ENCODE measurements at places on chromosomes 7 and 10.

DNA sequence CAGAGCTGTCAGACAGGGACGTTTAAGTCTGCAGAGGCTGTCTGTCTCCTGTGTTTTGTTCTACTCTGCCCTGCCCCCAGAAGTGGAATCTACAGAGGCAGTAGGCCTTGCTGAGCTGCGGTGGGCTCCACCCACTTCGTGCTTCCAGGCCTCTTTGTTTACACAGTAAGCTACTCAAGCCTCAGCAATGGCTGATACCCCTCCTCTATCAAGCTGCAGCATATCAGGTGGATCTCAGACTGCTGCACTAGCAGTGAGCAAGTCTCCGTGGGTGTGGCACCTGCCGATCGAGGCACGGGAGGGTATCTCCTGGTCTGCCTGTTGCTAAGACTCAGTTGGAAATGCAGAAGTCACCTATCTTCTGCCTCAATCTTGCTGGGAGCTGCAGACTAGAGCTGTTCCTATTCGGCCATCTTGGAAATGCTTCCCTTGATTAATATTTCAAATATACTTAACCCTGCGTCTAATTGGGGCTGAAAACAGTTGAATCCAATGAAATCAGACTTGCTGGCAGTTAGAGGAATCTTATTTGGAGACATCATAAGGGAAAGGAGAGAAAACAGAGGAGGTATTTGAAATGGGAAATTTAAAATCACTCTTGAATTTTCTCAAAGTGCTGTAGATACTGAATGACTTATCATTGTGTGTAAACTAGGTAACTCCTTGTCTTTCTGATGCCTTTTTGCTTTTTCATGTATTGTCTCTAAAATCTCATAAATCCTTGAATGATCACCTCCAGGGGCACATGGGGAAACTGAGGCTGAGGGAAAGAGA is 13.8 kb upstream of the CYP3A5 start:
- DNase-seq: no peak

DNA sequence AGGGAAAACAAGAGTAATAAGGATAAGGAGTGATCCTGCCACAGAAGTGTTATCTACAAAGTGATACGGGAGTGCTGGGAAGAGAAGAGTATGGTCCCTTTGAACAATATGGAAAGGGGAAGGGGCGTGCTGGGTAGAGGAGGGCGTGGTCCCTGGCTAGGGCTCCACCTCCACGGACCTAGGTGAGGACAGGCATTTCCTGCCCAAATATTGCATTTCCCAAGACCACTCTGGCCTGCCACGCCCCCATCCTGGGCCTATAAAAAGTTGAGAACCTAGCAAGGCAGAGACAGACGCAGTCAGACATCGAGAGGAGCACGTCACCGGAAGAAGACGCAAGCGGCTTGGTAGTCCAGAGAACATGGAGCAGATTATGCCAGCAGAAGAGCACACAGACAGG is 22.8 kb downstream of the VSTM4 start:
- DNase-seq: no peak

GRCh38 chr10:29322918-29323317 is 34.0 kb downstream of the LYZL1 start:
- DNase-seq: no peak

GRCh38 chr10:14116021-14116420 is 214.7 kb downstream of the FRMD4A start:
- DNase-seq: no peak

- no peak for DNase-seq
Observed at GRCh38 chr7:157795643-157796042, 458.8 kb downstream of the DNAJB6 start.

GRCh38 chr10:11276449-11276990 is 258.8 kb downstream of the CELF2 start:
- DNase-seq: no peak

GRCh38 chr7:131011976-131012375 is 278.0 kb upstream of the KLF14 start:
- no peak for DNase-seq

DNA sequence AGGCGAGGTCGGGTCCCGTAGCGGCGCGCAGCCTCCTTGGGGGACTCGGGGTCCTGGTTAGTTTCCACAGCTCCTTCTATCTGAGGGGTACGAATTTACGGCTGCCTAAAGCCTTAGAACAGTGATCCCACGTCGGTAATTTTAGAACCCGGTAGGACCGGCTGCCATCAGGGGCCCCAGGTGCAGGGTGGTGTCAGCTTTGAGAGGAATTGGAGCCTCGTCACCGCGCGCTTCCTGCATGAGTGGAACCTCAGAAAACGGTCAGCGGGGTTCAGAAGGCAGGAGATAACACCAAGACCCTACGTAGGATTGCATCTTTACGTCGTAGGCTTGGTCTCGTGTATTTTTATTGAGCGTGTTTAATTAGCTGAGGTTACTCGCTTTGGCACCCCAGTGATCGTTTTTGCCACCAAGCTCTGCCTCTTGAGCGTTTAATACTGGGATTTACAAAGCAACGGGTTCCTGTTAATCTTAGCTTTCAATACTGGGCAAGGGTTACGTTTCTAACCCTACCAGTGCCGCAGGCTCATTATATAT is 443 bp downstream of the RNF32 start:
- DNase-seq: peak; percentile 3

DNA sequence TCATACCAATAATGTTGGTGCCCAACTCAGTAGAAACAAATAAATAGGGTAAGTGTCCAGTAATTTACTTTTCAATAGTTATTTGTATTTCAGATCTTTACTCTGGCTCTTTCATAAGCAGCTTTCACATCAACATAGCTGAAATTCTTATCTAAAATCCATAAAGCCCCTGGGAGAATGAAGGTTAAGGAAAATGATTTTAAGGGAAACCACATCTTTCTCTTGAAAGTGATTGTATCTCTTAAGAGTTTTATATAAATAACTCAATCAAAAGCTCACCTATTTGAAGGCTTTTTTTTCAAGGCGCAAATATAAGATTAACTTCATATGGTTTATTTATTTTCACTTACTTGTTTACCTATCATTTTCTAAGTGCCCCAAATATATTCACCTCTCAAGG is 324.4 kb downstream of the HGF start:
- DNase-seq: no peak

DNA sequence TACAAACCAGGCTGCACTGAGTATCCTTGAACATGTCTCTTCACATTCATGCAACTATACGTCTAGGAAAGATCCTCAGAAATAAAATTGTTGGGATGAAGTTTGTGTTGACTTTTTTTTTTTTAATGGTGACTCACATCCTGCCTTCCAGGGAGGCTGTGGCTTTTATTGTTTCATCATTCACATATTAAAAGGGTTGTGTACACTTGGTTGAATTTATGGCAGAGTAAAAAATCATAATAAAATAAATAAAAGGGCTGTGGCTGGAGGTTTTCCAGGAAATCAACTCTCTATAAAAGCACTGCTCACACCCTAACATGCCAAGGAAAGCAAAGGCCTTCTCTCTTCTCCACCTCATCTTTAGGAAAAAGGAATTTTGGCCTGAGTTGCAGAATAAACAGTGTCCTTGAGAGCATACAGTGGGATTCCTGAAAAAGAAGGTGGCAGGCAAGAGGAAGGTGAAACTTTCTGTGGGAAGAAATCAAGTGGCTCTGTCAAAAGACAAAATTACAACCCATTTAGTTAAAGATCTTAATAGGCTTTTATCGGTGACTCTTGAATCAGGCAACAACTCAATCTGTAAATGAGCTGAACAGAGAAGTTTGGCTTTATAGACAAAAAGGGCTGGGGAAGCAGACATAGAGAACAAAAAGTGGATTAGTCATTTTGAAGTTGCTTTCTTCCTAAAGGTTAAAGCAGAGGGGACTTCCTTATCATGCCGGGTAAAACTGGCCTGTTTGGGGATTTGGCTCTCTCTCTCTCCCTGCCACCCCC is 41.6 kb upstream of the FHIP2A start:
- DNase-seq: peak; percentile 76

- DNase-seq: no peak
Observed at GRCh38 chr10:21496343-21497176, 28.9 kb downstream of the SKIDA1 start.

GRCh38 chr7:84190016-84190705 is 4.4 kb downstream of the SEMA3A start:
- no peak for DNase-seq

DNA sequence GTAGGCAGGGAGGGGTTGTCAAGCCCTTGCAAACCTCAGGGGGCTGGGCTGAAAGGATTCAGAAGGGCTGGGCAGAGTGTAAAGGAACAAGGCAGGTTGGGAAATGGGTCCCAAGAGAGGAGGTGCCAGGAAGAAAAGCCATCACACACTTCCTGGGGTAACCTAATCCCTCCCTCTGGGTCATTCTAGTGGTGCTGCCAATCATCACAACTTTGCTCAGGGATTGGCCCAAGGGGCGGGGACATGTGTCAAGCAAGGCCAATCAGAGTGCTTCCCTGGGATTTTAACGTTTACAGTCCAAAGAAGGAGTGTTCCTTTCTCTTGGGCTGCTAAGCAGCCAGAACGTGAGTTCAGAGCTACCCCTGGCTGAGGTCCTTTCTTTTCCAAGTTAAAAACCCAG is 57.1 kb upstream of the NPTX2 start:
- no peak for DNase-seq

DNA sequence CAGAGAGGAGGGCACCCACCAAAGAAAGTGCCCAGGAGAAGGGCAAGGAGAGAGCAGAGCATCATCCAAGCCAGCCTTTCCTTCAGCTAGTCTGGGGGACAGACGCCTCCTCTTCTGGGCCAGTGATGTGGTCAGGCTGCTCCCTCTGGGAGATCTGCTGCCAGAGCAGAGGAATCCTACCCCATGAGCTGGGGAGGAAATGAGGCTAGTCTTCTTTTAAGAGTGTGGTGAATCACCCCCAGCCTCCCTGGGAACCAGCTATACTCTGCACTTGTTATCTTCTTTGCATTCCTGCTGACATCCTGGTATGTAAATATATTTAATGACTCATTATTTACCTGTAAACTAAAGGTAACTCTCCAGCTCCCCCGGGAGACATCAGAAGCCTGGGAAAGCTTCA is 41.6 kb upstream of the EPHB6 start:
- DNase-seq: no peak

- no peak for DNase-seq
Observed at GRCh38 chr7:77427996-77428603, 12.0 kb upstream of the GSAP start.

GRCh38 chr10:76086761-76087639 is 655.6 kb downstream of the LRMDA start:
- DNase-seq: no peak

DNA sequence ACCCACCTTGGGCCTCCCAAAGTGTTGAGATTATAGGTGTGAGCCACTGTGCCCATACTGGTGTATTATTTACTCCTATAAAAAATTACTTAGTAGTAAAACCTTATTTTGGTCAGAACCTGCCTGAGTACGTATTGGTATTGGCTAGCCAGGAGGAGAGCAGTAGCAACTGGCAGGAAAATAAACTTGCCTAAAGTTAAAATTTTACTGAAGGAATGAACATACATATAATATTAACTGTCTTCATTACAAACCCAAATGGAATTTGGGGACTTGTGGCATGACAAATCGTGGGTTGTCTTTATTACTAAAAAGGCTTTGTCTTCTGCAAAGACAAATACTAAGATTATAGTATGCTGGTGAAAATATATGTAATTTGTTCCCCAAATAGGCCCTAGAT is 8.4 kb downstream of the RAB18 start:
- no peak for DNase-seq

GRCh38 chr7:91843831-91844230 is 36.7 kb downstream of the MTERF1 start:
- no peak for DNase-seq

GRCh38 chr10:70063418-70064098 is 10.9 kb downstream of the MACROH2A2 start:
- DNase-seq: no peak

GRCh38 chr7:85102813-85103350 is 84.0 kb downstream of the SEMA3D start:
- DNase-seq: no peak

- no peak for DNase-seq
Observed at GRCh38 chr10:19663344-19663743, 152.9 kb upstream of the PLXDC2 start.

GRCh38 chr7:113368256-113368655 is 249.9 kb upstream of the SMIM30 start:
- DNase-seq: no peak

- DNase-seq: no peak
Observed at GRCh38 chr7:20220293-20220761, 3.1 kb upstream of the MACC1 start.

- DNase-seq: no peak
Observed at GRCh38 chr7:113912876-113913275, 5.9 kb downstream of the PPP1R3A start.

- no peak for DNase-seq
Observed at GRCh38 chr10:992467-992866, 4.2 kb downstream of the GTPBP4 start.

GRCh38 chr7:154306036-154306435 is 253.8 kb downstream of the DPP6 start:
- DNase-seq: no peak

DNA sequence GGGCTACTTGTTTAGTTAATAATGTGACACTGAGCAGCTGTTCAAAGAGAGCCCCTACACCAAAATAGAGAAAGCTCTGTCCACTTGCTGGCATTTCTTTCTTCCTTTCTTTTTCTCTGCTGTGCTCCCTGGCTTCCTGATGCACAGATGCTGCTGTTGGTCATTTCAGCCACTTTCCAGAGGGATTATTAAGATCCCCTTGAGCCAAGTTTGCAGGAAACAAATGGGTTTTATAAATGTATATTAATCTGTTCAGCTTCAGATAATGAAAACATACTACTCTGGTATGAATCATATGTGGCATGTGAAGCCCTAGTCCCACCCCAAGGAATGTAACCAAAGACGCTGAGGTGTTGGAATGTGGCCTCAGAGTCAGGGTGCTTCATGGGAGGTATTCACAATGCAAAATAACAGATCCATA is 638.2 kb upstream of the FZD8 start:
- no peak for DNase-seq

GRCh38 chr10:17676919-17677318 is 33.0 kb downstream of the STAM start:
- DNase-seq: no peak

DNA sequence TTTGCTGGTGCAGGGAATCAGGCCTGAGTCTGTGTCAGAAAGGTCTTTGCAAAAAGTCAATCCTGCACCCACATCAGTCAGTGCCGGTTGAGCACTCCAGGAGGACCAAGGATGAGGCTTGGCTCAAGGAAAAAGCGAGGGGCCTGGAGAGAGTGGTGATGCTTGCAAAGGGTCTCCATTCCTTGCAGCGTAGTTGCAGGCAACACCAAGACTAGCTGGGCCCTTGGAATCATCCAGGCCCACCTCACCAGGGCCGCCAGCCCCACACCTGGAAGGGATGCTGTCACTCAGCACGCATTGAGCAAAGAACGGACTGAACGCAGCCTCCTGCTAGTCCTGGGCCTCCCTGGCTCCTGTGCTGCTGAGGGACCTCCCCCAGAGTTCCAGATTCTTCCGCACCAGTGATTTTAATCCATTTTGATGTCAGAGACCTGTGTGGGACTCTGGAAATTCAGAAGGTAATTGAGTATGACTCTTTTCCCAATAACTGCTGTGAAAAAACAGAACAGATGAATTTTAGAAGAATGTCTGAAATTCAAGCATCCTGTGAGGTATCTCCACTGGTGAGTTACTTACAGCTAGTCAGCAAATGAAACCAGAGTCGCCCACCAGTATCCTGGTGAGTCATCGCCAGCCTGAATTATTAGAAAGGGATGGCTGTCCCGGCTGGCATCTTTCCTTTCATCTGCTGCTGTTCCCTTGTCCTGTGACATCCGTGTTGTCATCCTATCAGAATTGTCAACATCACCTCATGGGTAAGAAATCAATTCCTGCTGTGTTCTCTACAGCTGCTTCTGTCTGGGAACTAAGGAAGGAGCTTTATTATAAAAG is 150.8 kb upstream of the NPS start:
- DNase-seq: no peak

GRCh38 chr7:158468181-158468580 is 119.4 kb downstream of the PTPRN2 start:
- DNase-seq: no peak

- DNase-seq: peak; percentile 55
Observed at GRCh38 chr10:110137142-110137545, 70.3 kb upstream of the MXI1 start.

Data from HCT116 (cell line).